Activated CD8-positive, alpha-beta T cell treated with anti-CD3 and anti-CD28 coated beads for 36 hours (primary cell): ENCODE measurements at places on chromosomes 2 and 18. TPM values are rescaled to one million over a fixed set of nuclear protein-coding genes. Genes with fewer than 3 reads are reported as not detected.

Gene BOK
- 0.16 TPM for total RNA-seq

DNA sequence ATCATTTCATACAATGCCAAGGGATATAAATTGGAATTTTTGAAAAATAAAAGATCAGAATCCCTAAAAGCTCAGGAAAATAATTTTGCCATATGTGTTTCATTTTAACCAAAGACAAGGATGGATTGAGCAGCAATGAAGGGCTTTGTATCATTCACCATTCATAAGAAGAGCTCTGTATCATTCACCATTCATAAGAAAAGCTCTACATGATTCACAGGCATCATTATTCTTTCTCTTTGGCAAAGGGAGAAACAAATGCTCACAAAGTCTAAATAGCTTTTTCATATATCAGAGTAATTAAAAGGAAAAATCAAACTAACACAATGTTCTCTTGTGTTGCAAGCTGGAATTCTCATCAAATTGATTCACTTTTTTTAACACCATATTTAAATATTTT lies 169.1 kb upstream of the MC4R start:
- DNase-seq: no peak

- no peak for DNase-seq
Observed at GRCh38 chr2:165144315-165144714, 59.5 kb downstream of the SCN3A start.

GRCh38 chr18:69996951-69997798 lies 49.5 kb upstream of the CD226 start:
- no peak for DNase-seq

- peak; percentile 17 for DNase-seq
Observed at GRCh38 chr2:101826716-101827115, 129.2 kb downstream of the MAP4K4 start.

GRCh38 chr2:146438246-146438645 lies 1406.6 kb upstream of the ACVR2A start:
- no peak for DNase-seq

GRCh38 chr2:40034801-40035200 lies 255.7 kb upstream of the THUMPD2 start:
- no peak for DNase-seq
